ENCODE measurements at places on chromosomes 1 and 21.

GRCh38 chr1:2624735-2625300, 8.0 kb downstream of the MMEL1 start:
- no peak for DNase-seq

DNA sequence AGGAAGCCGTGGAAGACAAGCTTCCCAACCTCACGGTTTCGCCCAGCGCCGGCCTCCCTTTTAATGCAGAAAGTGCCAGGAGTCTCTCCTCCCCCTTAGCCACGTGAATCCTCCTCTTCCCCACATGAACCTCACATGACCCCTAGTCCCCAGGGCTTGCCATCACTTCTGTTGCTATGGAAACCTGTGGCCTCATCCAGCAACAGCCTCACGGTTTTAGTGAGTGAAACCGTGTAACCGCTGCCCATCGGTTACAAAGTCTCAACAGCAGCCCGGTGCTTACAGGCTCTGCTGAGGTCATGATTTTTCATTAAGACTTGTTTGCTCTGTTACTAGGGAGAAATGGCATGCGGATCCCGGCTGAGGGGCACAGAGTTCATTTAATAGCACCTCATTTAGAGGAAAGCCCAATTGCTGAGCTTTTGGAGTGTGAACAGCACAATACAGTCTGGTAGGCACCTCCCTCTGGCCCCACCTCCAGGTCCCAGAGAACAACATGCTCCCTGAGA, 143.2 kb upstream of the BACE2 start:
- DNase-seq: peak; percentile 86

- DNase-seq: no peak
These were observed 87.2 kb downstream of the PEX14 start for GRCh38 chr1:10561955-10562354.

DNA sequence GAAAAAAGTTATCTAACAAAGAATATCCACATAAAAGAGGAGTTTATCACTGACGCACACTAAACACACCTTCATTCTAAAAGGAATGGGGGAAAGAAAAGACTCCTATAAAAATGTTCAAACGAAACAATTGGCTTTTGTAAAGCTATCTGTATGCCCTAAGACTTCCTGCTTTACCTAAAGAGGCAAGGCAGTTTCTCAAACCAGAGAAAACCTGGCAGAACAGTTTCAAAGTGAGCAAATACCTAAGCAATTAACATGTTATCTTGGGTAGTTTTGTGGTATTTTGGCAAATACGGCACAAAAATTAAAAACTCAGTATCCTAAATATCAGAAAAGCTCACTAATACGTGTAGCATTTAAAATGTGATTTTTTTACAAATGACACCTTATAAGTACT, 1.9 kb downstream of the PUM1 start:
- no peak for DNase-seq

DNA sequence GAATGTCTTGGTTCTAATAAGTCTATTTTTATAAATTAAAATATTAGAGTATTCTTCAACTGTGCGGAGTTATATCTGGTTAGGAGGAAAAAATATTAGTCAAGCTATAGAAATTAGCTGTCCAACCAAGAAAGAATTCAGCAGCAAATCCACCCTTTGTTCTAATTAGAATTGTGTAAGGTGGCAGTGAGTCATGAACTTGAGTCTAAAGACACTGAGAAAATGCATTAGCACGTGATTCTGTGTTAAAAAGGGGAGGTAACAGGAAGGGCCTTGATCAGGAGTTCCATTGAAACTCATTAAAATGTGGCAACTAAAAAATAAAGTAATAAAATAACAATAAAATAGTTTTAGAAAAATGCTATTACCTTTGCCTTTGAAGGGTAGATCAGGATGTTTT, 398.2 kb upstream of the RGS18 start:
- DNase-seq: no peak

DNA sequence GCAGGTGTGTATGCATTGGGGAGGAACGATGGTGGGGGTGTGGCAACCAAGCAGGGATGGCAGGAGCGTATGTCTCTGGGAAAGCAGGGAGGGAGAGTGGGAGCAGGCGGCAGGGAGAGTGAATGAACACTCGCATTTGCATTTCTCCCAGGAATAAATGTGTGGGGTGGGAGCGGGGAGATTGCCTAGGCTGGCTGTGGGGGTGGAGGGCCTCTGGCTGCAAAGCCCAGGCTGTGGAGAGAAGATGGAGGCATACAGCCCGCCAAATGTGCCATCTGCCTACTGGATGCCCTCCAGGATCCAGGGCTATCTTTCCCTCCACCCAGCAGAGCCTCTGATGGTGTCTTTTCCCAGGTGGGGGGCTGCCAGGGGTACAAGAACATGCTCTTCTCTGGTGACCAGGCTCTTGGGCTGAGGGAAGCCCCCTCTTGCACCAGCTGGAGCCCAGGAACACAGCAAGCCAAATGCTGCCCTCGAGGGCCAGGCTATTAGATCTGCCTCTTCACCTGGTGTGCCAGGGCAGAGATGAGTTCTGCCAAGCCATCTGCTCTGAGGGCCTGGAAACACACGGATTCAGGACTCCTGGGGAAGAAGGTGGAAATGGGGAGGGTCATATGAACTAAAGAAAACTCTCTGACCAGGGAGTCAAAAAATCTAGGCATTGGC, 1.7 kb upstream of the OPTC start:
- no peak for DNase-seq

DNA sequence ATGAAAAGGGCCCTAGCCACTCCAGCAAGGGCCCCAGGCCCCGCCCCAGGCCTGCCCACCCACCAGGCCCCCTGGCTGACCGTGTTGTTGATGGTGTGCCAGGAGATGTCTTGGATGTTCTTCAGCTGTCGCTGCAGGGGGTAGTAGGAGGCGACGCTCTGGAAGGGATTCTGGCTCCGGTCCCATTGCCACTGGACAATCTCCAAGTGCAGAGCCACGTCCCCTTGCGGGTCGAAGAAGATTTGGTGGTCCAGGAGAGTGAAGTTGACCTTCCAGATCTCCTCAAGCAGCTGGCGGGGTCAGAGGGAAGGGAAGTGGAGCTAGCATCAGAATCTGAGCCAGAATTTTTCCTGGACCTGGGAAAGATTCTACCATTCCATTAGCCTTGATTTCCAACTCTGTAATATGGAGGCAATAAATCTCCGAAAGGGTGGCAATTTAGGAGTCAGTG, 10.2 kb downstream of the TAS1R2 start:
- DNase-seq: no peak

DNA sequence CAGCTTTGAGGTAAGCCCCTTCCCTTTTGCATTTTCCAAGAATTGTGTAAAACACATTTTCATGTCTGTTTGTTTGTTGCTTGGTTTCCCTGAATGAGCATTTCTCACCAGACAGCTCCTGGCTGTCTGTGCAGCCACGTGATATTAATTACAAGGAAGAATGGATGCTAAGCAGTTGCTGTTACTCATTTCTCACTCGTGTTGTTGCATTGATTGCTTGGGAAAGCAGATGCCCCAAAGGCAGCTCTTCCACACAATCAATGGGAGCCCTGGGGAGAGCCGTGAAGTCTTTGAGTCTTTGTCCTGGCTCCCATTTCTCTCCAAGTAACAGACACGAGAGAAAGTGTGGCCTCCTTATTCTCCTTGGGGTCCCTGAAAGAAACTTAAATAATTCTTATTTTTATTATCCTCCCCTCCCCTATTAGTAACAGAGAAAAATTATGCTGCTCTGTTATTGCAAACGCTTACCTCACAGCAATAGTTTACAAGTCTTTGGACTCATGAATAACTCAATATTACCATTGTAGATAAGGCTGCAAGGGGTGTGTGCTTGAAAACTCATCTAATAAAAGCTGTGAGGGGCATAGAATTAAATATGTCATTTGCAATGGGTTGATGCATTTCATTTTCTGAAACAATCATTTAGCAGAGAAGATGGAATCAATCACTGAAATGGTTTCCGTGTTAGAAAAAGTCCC, 127.7 kb upstream of the CAMK1G start:
- DNase-seq: no peak

- no peak for DNase-seq
These were observed 12.7 kb downstream of the UBE2J2 start for GRCh38 chr1:1260843-1261560.

DNA sequence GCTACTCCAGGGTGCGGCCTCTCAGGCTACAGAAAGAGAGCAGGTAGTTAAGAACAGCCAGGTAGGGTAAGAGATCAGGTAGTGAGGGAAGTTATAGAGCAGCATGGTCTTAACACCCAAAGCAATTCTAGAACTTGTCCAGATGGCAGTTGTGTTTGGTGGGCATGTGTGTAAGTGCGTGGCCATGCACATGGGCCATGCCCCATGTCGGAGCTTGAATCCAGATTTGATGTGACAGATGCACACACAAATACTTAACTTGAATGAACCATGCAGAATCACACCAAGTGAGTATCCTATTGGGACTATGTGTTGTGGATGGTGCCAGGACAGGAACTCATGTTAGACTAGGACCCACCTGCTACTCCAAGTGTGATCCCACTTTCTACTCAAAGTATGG, 145.7 kb upstream of the HMGB4 start:
- no peak for DNase-seq

- no peak for DNase-seq
These were observed 190.4 kb downstream of the NCAM2 start for GRCh38 chr21:21188513-21189195.

DNA sequence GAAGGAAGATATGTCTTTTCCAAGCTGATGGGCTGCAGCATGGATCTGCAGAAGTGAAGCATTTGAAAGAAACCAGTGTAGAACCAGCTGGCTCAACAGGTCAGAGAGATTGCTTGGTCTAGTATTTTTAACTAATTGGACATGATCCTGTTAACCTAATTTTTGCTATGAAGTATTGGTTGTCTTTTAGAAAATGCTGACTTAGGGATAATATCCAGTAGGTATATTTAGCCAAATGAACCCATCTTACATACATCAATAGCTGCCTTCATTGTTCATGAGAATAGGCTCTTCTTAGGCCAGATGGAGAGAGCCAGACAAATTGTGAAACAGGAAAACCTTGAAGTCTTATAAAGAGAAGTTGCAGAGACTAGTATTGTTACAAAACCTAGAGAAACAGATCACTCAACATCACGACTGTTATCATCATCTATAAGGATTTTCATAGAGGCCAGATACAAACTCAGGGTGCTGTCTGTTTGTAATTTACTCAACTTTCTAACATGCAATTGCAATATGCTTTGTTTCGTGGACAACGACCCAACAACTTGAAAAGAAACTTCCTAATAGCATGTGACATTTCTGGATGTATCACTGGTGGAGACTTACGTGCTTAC, 148.2 kb downstream of the DISC1 start:
- no peak for DNase-seq

DNA sequence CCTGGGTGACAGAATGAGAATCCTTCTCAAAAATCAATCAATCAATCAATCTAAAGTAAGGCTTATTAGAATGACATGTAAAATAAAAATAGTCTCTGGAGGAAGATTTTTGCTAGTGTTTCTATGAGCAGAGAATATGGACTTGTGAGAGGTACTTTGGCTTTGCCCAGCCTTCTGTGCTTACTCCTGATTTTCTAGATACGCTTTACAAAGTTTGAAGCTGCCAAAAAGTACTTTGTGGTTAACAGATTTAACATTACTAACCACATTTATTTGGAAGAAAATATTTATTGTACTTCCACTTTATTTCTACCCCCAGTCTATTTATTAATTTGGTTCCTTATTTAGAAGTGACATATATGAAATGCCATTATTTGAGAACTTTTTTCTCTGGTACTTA, 41.0 kb downstream of the CEP350 start:
- no peak for DNase-seq

DNA sequence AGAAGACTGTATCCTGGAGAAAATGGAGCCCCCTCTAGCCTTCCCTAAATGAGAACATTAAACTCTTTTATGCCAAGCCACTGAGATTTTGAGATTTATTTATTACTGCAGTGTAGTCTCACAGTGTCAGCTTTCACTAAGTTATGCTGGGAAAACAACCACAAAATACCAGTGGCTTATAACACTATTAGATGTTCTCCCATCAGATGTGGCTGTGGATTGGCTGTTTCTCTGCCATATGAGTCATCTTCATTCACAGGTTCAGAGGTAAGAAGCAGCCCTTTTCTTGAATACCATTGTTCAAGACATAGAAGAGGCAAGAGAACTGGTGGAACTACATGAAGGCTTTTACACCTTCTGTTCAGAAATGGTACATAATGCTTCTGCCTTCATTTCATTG, 32.1 kb upstream of the ST6GALNAC5 start:
- no peak for DNase-seq

DNA sequence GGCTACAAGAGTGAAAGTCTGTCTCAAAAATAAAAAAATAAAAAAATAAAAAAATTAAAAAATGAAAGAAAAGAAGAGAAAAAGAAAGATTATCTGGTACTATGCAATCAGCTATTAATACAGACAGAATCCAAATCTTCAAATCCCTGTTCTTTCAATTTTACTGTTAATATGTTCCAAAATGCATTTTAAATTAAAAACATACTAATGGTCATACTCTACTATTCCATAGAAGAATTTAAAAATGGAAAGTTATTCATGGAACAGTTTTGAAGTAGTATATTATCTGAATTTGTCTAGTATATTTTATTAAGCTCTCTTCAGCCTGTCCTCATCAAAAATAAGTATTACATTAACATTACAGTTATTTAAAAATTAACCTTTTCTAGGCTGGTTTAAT, 430.1 kb downstream of the PTBP2 start:
- DNase-seq: no peak

DNA sequence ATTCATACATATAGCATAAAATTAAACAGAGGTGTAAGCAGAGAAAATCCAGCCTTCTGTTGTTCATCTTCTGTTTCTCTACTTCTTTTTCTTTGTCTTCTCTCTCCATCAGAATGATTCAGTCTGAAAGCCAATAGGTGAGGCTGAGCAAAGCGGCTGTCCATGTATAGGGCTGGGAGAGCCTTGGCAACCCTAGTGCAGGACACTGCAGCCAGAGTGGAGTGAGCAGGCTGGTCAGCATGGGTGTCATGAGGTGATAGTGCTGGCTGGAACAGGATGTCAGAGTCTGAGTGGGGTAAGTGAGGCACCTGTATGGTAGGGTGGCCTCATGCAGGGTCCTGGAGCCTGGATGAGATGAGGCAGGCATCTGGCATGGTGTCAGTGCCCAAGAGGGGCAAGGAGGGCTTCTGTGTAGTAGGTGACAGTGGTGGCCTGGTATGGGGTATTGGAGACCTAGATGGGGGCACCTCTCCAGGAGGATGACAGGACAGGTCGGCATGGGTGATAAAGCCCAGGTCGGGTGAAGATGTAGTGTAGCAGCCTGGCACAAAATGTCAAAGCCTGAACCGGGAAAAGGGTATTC, 45.5 kb upstream of the GTF2B start:
- no peak for DNase-seq

GRCh38 chr1:85351202-85351828, 74.9 kb upstream of the BCL10 start:
- no peak for DNase-seq

- DNase-seq: no peak
These were observed 46.8 kb upstream of the A3GALT2 start for GRCh38 chr1:33367485-33368405.

- no peak for DNase-seq
These were observed 764 bp upstream of the CFH start for GRCh38 chr1:196651079-196651478.

DNA sequence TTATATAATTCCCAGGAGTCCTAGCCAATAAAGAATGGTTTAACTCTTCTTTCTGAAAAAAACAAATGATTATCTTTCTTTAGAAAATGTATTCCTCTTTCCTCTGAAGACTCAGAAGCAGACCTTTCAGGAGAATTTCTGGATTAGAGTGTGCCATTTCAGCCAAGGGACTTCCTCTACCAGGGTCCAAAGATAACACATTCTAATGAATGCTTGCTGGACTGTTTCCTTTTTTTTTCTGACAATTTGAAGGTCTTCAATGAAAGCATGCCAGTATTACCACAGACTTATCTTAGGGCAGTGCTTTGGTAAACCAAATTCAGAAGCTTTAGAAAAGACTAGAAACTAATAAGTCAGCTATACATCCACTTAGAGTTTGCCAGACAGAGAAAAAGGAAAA, 80.5 kb downstream of the RERE start:
- no peak for DNase-seq

Measured in NCI-H1436 treated with DMSO at 0.1 percent for 48 hours (cell line).